ENCODE measurements at places on chromosomes 2 and 18.
A peak's percentile ranks its signal among the peaks of the same experiment; 100 is the strongest.

- DNase-seq = no peak
Measured at GRCh38 chr2:199883474-199884212, 27.4 kb upstream of the C2orf69 start.

DNA sequence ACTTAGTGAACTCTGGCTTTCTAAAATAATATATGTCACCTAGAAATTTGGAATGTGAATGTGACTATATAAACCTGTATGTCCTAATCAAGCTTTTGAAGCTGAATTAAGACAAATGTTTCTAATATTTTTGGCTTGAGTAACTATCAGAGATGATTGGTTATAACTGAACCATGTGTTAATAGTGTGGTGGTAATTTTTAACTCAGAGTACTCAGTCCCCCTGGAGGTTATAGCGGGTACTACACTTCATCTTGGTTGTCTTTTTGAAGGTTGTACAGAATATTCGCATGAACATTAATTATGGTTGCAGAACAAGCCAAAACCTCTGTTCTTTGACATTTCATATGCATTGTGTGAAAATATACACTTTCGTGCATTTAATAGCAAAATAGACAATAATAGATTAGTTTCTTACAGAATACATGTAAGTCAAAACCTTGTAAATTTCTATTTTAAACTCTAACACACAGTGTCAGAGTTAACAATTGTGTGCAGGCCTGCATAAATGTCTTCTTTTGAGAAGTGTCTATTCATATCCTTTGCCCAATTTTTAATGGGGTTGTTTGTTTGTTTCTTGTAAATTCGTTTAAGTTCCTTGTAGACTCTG lies 86.0 kb downstream of the OSBPL6 start:
- no peak for DNase-seq

GRCh38 chr2:134836986-134837385 lies 1.4 kb upstream of the ACMSD start:
- no peak for DNase-seq

GRCh38 chr18:8661754-8662559 lies 43.4 kb upstream of the MTCL1 start:
- DNase-seq = no peak

DNA sequence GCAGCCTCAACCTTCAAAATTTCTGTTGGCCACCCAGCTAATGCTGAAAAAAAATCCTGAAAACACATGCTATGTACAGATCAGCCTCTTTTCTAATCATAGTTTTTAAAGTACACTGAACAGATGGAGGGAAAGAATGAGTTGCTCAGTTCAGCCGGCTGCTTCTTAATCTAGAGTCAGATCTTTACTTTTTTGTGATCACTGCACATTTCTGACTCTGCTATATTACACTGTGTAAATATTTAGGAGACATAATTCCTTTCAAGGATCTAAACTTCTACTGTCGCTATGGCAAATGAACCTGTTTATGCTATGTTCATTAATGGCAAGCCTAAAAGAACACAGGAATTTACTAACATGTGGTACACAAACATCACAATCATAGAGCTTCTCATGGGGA lies 114.2 kb downstream of the SRBD1 start:
- DNase-seq = no peak

DNA sequence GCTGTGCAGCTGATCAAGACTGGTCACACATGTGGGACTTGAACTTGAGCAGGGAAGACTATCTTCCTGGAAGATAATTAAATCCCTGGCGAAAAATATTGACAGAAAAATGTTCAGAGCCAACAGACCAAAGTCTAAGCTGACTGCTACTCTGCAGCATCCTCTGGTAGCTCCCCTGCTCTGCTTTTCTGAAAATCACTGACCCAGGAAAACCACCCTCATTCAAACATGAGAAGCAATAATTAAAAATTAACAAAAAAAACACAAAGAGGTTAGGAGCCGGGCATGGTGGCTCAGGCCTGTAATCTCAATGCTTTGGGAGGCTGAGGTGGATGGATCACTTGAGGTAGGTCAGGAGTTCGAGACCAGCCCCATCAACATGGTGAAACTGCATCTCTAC lies 151.9 kb downstream of the SCG2 start:
- DNase-seq = no peak

GRCh38 chr2:225008179-225008856 lies 34.0 kb downstream of the DOCK10 start:
- DNase-seq = no peak

GRCh38 chr2:134161170-134161547 lies 92.7 kb upstream of the MGAT5 start:
- DNase-seq = no peak

DNA sequence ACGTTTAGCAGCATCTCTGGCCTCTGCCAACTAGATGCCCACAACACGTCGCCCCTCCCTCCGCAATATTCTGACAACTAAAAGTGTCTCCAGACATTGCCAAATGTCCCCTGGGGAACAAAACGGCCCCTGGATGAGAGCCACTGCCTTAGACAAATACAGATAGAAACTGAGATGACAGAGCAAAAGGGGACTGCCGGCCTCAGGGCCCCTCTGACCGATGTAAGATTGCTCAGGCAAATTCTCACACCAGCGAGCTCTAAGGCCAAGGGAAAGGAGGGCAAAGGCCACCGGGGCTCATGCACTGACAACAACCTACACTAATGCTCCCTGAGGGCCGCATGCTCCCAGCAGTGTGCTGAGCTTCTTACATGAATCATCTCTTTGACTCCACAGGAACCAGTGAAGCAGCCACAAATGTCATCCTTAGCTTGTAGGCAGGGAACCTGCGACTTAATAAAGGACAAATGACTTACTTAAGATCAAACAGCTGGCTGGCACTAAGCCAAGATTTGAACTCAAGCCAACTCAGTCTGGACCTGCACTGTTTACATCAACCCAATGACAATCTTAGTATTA lies 228.5 kb downstream of the TTC32 start:
- DNase-seq = peak; percentile 20

DNA sequence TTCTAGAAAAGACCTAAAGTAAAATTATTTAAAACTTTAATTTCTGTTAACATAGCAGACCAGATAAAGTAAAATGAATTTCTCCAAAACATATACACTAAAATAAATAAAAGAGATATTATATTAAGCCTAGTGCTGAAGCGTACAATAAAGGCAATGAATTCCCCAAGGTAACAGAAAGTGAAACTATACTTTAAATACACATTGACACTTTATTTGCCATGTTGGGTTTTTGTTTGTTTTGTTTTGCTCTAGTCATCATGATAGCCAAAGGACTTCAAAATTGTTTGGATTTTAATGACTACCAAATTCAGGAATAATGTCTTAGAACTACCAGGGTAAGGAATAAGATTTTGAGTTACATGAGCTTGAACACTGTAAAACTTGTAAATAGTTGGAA lies 413.3 kb downstream of the LRRTM4 start:
- no peak for DNase-seq

DNA sequence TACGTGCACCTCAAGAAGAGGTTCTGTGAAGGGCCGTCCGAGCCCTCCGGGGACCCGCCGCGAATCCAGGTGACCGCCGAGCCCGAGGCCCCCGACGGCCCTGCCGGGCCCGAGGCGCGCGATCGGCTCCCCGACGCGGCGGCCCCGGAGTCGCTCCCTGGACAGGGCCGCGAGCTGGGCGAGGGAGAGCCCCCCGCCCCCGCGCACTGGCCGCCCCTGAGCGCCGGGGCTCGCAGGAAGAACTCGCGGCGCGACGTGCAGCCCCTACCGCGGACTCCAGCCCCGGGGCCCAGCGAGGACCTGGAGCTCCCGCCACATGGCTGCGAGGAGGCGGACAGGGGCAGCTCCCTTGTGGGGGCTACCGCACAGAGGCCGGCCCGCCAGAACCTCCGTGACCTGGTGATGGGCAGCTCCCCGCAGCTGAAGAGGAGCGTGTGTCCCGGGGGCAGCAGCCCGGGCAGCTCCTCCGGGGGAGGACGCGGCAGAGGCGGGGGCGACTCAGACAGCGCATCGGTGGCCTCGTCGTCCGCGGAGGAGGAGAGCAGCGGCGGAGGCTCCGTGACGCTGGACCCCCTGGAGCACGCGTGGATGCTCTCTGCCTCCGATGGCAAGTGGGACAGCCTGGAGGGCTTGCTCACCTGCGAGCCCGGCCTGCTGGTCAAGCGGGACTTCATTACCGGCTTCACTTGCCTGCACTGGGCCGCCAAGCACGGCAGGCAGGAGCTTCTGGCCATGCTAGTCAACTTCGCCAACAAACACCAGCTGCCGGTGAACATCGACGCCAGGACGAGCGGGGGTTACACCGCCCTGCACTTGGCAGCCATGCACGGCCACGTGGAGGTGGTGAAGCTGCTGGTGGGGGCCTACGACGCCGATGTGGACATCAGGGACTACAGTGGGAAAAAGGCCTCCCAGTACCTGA lies 812 bp downstream of the SOWAHC start:
- no peak for DNase-seq

- peak; percentile 17 for DNase-seq
Measured at GRCh38 chr2:173458991-173459780, 104.5 kb downstream of the CDCA7 start.

- no peak for DNase-seq
Measured at GRCh38 chr2:20589975-20590703, 60.8 kb downstream of the HS1BP3 start.

- DNase-seq = no peak
Measured at GRCh38 chr2:14475994-14476393, 156.5 kb upstream of the LRATD1 start.

- no peak for DNase-seq
Measured at GRCh38 chr2:236205867-236206645, 37.9 kb upstream of the GBX2 start.

DNA sequence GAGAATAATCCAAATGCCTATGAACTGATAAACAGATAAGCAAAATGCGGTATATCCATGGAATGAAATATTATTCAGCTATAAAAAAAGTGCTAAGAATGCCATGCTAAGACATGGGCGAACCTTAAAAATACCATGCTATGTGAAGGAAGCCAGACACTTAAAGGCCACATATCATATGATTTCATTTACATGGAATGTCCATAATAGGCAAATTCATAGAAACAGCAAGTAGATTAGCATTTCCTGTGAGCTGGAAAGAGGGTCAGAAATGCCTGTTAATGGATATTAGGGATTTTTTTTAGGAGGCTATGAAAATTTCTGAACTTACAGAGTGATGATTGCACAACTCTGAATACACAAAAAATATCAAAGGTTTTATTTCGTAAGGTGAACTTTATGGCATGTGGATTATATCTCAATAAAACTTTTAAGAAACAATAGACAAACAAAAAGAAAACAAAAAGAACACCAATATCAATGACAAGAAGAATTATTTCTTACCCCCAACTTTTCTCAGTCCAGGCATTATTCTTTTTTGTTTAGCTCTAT lies 1207.7 kb downstream of the SUCLG1 start:
- DNase-seq = no peak

GRCh38 chr2:232843834-232844233 lies 26.2 kb upstream of the SNORC start:
- no peak for DNase-seq

DNA sequence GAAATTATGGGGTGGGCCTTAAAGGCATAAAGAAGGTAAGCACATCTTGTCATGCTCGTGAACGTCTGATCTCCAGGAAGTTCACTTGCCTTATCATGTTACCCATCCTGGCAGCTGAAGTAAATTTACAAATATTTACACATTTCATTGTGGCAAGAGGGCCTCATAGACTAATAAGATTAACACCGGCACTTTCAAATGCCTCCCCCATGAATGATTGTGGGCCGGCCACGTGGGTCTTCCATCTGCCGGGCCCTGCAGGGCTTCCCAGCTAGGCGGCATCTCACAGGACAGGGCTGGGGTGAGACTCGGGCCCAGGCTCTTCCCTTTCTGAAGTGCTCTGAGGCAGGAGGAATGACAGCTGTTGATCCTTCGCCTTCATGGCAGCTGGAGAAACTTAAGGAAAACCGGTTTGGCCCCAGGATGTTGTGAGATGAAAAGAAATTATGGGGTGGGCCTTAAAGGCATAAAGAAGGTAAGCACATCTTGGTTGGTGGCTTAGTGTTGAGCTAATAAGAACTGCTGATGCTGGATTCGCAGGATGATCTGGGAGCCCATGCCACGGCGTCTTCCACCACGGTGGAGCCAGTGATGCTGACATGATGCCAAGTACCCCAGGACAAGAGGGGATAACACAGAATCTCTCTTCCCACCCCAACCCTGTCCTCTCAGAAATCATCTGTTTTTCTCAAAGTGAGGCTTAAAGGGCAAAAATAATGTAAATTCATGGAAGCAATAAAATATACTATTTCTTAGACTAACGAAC lies 176.3 kb downstream of the SEPTIN10 start:
- no peak for DNase-seq

DNA sequence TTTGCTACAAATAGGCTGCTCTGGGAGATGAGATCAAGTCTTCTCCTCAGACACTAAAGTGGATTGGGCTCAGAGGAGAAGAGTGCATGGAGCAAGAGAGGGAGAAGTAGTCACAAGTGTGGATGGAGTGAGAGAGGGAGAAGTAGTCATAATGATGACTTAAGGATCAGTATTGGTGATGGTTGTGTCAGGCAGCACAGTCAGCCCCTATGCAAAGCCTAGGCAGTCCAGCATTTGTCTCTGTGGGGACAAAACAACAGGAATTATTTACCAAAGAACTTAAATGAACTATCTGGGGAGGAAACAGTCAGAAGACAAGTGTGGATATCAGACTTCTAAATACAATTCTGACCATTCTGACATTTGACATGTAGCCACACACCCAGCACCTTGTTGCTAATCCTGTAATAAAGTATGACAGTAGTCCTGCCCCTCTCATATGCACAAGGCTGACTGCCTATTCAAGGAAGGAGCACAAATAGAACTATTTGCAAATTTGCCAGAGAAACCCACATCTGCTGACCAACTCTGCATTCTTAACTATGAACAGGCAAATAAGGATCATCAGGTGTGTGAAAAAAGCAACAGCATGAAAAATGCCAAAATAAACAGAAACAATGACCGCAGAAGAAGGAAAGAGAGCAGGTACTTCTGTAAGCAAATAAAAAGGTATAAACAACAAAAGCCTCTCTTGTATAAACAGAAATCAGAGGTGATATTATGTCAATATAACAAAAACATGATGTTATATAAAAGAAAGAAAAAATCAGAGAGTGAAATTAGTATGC lies 1597.9 kb upstream of the ACVR2A start:
- no peak for DNase-seq

GRCh38 chr2:241935314-241935713 lies 65.8 kb downstream of the RTP5 start:
- DNase-seq = no peak

DNA sequence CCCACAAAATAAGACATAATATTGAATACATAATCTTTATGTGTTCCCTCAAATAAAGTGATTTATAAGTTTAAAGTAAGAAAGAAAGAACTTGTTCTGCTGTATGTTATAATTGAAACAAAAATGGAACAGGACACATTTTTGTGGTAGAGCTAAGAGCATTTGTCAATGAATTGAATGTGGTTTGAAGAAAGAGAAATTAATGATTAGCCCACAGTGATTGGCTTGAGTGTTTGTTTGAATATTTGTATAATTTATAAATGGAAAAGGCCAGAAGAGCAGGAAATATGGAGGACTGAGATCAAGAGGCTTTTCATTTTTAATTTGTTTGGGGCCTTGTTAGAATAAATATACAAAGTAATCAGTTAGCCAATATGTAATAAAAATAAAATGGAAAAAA lies 395.1 kb upstream of the CDH19 start:
- DNase-seq = no peak

- DNase-seq = no peak
Measured at GRCh38 chr2:61645911-61646310, 107.8 kb upstream of the XPO1 start.
